Skin of body (tissue), 3 donors: ENCODE measurements at places on chromosomes 6 and 20. TPM values are rescaled to one million over a fixed set of nuclear protein-coding genes. Genes with fewer than 3 reads are reported as not detected.

GRCh38 chr6:107657755-107658461 is 166.2 kb downstream of the SCML4 start:
- peak; percentile 17 for DNase-seq

The HLA-DRB5 gene
- total RNA-seq, result 0.79 TPM

The SALL4 gene
- 2.7 TPM for total RNA-seq

DNA sequence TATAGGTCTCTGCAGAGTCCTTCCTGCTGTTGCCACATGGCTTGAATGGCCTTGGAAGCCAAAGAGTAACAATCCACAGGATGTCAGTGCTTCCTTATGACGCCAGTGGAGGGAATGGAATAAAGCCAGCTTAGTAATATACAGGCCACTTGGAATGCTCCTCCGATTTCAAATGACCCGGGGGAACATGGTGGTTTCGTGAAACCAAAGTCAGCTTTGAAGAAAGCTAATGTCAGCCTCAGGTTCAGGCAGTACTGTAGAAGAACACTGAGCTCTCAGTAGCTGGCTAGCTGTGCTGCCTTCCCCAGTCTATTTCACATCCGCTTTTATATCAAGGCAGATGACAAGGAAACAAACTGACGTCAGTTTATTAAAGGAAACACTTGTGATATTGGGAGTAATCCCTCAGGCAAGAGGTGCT is 189.1 kb downstream of the DTNBP1 start:
- no peak for DNase-seq

DNA sequence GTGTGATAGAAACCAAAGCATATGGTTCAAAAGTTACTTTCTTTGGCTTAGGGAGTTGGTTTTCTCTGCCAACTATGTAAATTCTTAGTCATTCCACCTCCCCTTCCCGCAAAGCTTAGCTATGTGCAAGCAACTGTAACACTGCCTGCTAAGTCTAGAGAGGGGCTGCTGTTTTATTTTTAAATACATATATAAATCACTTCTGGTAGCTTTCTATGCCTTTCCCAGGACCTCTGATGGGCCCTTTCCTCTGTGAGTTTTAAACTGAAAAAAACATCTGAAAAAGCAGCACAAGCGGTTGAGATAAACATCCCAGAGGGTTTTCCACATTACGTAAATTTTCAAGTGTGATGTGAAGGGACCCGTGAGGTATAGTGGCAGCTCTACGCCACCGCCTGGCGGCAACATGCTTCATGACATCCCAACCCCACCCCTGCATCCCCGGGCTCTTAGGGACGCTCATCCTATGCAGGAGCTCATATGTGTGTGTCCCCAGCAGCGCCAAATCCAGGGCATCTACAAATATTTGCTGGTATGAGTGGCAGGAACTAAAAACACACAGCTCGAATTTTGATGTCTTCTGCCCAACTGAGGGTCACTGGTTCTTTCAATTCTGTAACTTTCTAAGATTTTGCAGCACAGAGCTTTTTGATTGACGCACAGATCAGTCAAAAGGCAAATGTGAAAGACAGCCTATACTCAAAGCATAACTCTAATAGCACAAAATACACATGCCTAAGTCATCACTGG is 12.7 kb downstream of the SAYSD1 start:
- DNase-seq, result peak; percentile 66

The NEU1 gene
- total RNA-seq, result 19.0 TPM

GRCh38 chr20:35994994-35995453 is 26.6 kb downstream of the CNBD2 start:
- DNase-seq, result peak; percentile 53
